ENCODE measurements at places on chromosomes 7 and 10. TPM values are rescaled to one million over a fixed set of nuclear protein-coding genes. Genes with fewer than 3 reads are reported as not detected.

CREB5 gene
- 8.0 TPM for total RNA-seq

ALOX5 gene
- total RNA-seq = 0.60 TPM

DNA sequence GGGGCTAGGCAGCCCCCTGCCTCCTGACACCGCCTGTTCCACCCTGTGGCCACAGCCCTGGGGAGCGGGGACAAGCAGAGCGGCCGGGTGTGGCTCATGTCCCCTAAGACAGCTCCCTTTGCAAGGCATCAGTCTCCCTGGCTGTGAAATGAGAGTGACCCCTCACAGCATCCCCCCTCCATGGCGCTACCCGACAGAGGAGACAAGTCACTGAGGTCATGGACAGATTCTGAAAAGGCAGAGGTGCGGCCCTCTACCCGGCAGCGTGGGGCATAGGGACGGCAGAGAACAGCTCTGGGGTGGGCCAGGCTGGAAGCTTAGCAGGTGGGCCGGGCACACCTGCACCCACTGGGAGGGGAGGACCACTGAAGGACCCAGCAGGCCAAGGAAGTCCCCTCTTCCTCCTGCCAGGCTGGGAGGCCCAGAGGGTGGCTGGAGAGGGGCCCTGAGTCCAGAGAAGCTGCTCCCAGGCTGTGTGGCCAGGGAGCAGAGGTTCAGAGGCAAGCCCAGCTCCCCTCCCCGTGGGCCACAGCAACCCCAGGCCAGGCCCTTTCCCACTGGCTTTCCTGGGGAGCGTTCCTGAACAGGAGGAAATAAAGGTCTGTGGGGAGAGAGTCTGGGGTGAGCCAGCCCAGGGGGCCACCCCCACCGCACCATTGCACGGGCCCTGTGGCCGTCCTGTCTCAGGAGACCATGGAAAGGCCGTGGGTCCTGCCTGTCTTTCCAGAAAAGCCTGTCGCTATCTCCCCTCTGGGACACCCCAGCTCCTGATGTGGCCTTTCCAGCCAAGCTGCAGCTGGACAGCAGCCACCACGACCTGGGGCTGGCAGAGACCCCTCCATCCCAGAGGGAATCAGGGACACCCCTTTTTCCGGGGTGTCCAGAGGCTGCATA lies 1.7 kb downstream of the ADAP1 start:
- no peak for DNase-seq

DNA sequence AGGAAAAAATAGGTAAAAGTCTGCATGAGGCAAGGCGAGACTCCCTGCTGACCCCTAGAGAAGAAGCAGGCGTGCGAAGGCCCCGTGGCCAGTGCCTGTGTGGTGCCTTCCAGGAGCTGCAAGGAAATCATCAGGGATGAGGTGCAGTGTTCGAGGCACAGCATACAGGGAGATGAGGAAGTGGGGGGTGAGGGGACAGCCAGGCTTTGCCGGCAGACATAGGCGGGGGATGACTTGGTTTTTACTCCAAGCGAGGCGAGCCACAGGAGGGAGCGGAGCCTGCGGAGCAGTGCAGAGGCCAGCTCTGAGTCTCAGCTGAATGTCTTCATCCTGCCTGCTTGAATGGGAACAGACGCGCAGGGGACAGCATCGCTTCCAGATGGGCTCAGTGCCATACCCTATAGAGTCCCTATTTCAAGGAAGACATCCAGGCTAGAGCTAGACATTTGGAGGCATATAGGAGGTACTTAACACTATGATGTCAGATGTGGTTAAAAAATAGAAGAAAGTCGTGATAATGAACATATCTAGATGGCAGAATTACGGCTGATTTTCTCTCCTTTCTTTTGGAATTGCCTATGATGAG lies 49.5 kb downstream of the TCERG1L start:
- no peak for DNase-seq

- no peak for DNase-seq
Measured at GRCh38 chr7:122965306-122965705, 30.2 kb downstream of the TAS2R16 start.

GRCh38 chr10:116990276-116990800 lies 14.6 kb downstream of the SHTN1 start:
- no peak for DNase-seq

DNA sequence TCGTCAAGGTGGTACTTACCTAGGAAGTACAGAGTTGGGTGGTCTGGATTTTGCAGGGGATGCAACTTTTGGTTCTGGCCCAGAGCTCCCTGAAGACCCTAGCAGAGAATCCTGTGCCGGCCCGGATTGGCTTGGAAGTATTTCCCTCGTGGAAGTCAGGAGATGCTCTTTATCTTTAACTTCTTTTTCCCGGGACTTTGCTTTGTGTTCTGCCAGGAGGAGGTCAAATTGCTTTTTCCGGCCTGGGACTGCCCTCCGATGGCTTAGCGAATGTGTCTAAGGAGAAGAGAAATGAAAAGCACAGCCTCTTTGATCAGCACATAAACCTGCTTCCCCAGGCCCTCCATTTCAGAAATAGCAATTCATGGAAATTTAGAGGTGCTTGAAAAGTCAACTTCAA lies 57.0 kb upstream of the EFCAB10 start:
- DNase-seq = no peak

- no peak for DNase-seq
Measured at GRCh38 chr10:130140425-130140824, 4.2 kb downstream of the GLRX3 start.

- no peak for DNase-seq
Measured at GRCh38 chr7:571096-571717, 51.6 kb upstream of the PDGFA start.

GRCh38 chr7:129550693-129551360 lies 48.5 kb downstream of the SMKR1 start:
- peak; percentile 85 for DNase-seq

GRCh38 chr7:98802088-98802780 lies 67.6 kb downstream of the TMEM130 start:
- DNase-seq = peak; percentile 98

DNA sequence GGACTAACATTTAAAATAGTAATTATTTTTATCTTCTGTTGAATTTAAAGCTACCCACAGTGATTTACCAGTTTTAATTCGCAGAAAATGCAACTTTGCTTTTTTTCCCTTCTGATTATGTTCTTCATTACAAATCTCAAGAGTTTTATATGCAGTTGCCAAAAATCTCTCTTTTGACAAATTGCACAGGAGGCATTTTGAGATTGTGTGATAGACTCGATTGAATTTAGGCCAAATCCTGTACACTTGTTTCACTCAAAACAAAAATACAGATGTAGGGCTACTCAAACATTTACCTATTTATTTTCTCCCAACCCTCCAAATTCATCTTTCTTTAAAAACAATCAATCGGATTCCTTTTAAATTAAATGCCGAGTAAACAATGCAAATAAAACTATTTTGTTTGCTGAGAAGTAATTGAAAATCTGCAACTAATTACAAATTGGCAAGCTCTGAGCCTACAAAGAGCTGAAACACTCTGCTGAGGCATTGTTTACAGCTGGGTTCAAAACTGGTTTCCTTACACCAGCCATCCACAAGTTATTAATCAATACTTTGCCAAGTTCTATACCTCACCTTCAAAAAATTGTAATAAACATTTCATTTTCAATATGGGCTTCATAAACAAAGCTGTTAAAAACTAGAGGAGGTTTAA lies 214.9 kb upstream of the TCF7L2 start:
- DNase-seq = no peak

GRCh38 chr10:8969853-8970252 lies 915.4 kb downstream of the GATA3 start:
- no peak for DNase-seq

- DNase-seq = no peak
Measured at GRCh38 chr7:153084278-153084677, 324.7 kb downstream of the ACTR3B start.

DNA sequence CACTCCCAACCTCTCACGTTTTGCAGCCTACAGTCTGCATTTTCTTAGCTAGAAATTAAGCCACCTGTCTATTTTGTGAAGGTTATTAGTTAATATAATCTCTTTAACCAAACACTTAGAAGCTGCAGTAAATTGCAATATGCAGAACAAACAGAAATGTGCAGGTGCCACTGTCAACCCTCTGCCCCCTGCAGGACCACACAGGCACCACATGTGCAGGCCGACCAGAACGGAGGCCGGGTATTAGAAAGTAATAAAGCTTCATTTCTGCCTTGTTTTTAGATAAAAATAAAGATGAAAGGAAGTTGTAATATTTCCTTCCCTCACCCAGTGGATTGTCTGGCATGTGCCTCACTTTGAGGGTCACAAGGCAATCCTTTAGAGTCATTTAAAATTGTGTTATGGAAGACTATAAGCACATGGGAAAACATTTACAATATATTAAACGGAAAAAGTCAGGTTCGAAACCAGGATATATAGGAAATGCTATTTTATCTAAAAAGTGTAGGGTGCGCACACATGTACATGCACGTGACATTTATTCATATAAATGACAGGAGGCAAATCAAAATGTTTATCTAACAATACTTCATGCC lies 158.2 kb downstream of the ARHGAP12 start:
- no peak for DNase-seq

- no peak for DNase-seq
Measured at GRCh38 chr10:116671274-116671926, 50.6 kb downstream of the PNLIPRP2 start.
